NCI-H146 (cell line): ENCODE measurements at places on chromosomes 6 and 20.

DNA sequence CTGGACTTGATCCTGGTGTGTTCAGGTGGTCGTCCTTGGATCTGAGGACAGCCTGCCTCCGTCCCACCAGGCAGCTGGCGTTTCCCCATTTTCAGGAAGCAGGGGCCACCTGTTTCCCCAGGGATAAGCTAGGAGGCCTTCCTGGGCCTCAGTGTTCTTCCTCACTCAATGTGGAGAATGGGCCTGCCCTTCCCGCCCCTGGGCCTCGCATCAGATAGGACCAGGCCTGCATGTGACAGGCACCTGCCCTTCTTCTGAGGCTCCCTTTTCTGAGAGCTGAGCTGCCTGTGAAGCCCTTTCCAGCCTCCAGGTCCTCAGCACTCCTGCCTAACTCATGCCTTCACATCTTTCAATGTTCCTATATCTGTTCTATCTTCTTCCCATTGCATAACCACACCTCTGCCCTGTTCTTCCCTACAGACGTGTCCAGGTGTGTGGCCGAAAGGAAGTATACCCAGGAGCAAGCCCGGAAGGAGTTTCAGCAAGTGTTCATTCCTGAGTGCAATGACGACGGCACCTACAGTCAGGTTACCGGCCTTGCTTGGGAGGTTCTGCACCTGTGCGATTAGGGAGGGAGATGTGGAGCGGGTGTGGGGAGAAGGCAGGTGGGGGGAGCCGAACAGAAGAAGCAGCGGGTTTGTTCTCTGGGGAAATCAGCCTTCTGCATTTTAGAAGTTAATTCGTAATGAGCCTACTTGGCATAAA, 85.1 kb downstream of the SMOC2 start:
- no peak for DNase-seq

DNA sequence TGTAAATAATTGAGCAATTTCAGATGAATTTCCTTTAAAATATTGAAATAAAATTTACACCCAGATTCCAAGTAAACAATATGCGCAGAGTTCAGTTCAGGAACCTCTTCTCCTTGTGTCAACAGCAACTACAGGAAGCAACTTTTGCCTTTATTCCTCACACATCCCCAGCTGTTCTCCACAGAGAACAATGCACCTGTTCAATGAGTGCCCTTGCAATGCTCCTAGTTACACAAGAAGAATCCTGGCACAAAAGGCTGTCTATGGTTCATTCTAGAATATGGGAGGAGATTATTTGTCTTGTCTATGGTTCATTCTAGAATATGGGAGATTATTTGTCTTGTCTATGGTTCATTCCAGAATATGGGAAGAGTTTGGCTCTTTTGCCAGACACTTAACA, 454.9 kb downstream of the BTBD3 start:
- DNase-seq: peak; percentile 93

DNA sequence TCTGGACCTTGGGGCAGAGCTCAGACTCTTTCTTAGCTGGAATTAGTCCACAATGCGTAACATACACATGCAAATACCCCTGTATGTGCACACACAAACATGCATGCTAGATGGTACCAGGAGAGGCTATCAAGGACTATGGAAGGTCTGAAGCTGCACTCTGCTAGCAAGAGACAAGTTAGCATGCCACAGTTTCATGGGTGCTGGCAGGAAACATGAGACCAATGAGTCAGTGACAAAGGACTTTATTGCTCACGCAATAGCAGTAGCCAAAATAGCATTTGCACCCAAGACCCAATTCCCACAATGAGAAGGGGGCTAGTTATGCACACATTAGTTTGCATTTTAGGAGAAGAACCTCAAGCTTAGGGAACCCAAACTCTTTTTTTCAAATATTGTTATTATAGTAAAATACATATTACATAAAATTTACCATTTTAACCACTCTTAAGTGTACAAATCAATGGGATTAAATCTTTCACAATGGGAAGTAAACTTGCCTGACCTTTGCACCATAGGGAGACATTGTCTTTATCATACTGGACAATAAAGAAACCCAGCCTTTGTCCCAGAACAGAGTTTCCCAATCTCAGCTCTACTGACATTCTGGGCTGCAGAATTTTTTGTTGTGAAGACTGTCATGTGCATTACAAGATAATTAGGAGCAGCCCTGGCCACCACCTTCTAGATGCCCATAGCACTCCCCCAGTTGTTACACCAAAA, 69.1 kb downstream of the NRSN1 start:
- no peak for DNase-seq

GRCh38 chr6:84416043-84416657, 188.7 kb upstream of the CEP162 start:
- no peak for DNase-seq

- peak; percentile 77 for DNase-seq
These were observed 243.4 kb downstream of the TRDN start for GRCh38 chr6:123393331-123393730.

- no peak for DNase-seq
These were observed 6.9 kb downstream of the SGK2 start for GRCh38 chr20:43565758-43566104.

DNA sequence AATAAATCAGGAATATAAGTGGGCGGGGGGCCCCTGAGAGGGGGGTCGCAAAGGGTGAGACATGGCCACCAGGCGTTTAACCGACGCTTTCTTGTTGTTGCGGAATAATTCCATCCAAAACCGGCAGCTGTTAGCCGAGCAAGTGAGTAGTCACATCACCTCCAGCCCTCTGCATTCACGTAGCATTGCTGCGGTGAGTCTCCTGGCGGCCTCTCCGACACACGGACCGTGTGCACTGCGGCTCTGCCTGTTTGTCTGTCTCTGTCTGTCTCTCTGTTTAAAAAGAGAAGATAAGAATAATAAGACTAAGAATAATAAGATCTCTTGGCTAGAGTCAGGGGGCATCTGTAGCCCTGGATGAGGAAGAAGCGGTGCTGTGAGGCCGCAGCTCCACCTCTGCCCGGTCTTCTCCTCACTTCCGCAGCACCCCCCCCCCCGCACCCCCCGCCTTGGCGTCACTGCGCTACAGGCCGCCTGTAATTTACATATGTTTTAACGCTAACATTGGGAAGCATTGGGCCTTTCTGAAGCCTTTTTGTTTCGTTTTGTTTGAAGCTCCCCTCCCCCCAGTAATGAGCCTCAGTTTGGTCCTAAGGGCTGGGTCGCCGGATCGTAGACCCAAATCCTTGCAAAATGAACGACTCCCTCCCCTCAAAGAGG, 993 bp downstream of the STX16 start:
- DNase-seq: peak; percentile 51

GRCh38 chr20:64109831-64110391, 2.5 kb upstream of the NPBWR2 start:
- no peak for DNase-seq

GRCh38 chr6:37459981-37460800, 27.2 kb downstream of the CMTR1 start:
- peak; percentile 75 for DNase-seq

- DNase-seq: no peak
These were observed 642.0 kb upstream of the CHD6 start for GRCh38 chr20:42260184-42260583.

GRCh38 chr6:36546920-36547645, at the start of gene STK38:
STK38 (minus strand) TSS chr6:36547479; CDS start chr6:36540202, 7,277 bp downstream.
- DNase-seq: peak; percentile 90

DNA sequence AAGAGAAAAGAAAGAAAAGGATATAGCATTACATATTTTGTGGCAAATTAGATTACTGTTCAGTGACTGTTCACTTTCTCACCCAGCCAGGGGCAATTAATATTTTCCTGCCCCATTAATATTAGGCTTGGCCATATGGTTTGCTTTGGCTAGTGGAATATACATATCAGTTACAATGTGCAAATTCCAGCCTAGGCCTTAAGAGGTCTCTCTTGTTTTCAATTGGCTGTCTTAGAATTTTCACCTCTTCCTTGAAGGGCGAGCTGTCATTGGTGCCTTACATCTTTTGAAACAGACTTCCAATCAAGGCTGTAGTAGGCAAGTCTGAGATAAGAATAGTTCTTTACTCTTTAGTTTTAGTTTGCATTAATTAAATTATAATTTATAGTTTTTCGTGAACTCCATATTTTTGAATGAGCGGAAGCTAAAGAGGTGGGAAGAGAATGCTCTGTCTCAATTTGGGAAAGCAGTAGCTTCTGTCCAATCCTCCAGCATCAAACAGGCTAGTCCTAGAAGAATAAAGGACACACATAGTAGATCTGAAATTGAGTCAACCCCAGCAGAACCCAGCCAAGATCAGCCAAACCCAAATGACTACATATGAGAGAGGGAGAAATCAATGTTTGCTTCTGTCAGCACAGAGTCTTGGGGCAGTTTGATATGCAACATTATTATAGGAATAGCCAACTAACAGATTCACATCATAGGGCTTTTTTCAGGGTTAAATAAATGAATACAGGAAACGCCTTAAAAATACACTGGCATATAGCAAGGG, 6.3 kb upstream of the CSNK2A1 start:
- no peak for DNase-seq

DNA sequence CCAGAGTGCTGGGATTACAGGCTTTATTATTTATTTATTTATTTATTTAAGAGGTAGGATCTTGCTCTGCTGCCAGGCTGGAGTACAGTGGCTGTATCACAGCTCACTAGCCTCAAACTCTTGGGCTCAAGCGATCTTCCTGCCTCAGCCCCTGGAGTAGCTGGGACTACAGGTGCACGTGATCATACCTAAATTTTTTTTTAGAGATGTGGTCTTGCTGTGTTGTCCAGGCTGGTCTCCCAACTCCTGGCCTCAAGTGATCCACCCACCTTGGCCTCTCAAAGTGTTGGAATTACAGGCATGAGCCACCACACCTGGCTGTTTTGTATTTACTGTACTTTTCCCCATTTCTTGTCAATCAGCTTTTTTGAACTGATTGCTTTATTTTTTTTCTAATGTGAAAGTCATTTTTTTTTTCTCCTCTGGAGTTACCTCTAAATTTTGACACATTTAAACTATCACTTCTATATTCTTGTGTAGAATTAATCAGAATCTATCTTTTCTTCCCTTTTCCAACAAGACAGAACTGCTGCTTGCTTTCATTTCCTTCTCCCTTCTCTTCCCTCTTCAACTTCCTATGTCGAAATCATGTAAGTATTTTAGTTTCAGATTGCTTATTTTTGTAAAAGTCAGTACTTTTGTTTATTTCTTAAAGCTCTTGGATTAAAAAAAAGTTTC, 12.0 kb downstream of the PANK2 start:
- no peak for DNase-seq

- DNase-seq: peak; percentile 84
These were observed 1.1 kb upstream of the TPD52L2 start for GRCh38 chr20:63863798-63864544.

DNA sequence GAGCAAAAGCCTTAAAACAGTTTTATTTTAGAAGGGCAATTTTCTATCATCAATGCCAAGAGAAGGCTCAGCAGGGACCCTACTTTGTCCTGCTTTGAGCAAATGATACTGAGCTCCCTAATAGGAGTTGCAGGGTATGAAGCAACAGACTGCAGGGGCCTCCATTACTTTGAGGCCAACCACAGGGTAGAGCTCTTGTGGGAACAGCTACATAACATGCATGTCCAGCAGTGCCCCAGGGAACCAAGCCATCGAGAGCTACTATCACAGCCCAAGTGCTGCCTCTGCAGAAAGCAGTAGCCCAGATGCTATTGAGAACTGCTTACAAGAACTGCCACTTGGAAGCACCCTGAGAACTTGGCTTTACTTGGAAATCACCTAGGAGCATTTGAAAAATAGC, 222.1 kb downstream of the LAMA2 start:
- DNase-seq: peak; percentile 68

DNA sequence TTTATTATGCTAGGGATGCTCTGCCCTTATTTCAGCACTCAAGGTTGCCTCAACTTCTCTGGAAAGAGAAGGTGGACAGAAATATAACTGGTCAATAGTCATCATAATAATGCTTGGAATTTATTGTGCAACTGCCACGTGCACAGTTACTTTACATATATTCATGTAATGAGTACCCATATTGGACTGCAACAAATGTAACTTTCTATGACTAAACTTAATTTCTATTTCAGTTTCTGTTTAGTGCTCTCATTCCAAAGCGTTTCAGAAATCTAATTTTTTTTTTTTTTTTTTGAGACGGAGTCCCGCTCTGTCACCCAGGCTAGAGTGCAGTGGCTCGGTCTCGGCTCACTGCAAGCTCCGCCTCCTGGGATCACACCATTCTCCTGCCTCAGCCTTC, 28.3 kb upstream of the CD83 start:
- no peak for DNase-seq

GRCh38 chr6:156938143-156938542, 161.0 kb downstream of the ARID1B start:
- no peak for DNase-seq

- no peak for DNase-seq
These were observed 31.4 kb downstream of the HIVEP2 start for GRCh38 chr6:142913511-142914047.

- peak; percentile 97 for DNase-seq
These were observed 273.0 kb downstream of the PKHD1 start for GRCh38 chr6:51814418-51814817.

GRCh38 chr20:63050406-63050805, 43.6 kb upstream of the BHLHE23 start:
- no peak for DNase-seq

DNA sequence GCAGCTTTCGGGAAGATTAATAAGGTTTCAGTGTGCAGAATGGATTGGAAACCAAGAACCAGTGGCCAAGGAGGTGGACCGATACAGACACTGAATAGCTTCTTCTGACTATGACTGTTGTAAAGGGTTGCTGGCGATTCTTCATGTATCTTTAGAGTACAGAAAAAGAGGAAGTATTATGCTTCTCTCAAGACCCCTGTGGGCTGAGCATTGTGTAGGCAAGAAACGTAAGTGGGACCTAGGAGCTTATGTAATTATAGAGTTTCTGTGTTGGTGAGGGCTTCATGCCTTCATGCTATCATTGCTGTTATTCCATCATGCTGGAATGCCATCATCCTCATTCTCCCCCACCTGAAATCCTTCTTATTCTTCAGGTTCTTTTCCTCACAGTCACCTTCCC, 105.4 kb upstream of the AKIRIN2 start:
- DNase-seq: no peak

- no peak for DNase-seq
These were observed 17.9 kb downstream of the RAB5IF start for GRCh38 chr20:36623444-36623843.

GRCh38 chr20:32971703-32972161, 32.5 kb downstream of the SUN5 start:
- no peak for DNase-seq
